ENCODE measurements at places on chromosomes 5 and 9.

GRCh38 chr5:160262151-160263074 lies 33.1 kb downstream of the FABP6 start:
- DNase-seq, result no peak

DNA sequence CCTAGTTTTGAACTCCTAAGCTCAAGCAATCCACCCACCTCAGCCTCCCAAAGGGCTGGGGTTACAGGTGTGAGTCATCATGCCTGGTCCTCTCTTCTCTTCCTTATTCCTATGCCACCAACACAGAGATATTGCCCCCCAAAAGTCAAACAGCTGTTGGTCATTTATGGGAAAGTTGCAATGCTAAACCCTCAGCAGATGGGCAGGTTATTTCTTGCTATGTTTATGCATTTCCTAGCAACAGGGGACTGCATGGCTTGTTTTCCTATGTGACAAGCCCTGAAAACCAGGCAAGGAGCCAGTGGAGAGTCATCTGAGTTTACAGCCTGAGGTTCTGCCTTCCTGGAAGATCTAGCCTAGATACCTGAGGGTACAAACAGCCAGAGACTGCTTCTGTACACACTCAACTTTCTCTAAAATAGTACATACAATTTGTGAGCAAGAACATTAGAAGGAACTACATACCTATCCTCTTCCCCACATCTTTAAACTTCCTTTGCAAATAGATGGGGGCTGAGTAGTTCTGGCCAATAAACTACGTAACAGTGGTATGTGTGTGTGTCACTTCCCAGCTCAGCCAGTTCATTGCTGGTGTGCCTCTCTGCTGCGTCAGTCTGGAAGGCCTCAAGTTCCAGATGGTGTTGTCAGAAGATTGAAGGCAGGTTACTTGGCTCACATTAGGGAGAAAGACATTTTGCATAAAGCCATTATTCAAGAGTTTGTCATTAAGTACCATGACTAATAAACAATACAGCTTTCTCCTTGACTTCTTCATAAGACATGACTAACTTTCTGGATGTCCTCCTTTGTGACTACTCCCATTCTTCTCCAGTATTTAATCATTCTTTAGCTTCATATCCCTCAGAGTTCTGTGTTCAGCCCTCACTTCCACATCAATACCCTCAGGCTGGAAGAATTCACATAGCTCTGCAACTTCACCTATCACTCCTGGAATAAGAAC lies 65.3 kb downstream of the CSNK1A1 start:
- DNase-seq, result no peak

- DNase-seq, result no peak
These were observed 179.9 kb downstream of the ATPSCKMT start for GRCh38 chr5:10069637-10070313.

GRCh38 chr5:14901462-14902051 lies 30.0 kb upstream of the ANKH start:
- no peak for DNase-seq

GRCh38 chr5:101047181-101047580 lies 144.1 kb upstream of the ST8SIA4 start:
- no peak for DNase-seq

GRCh38 chr5:123105864-123106263 lies 16.8 kb downstream of the PRDM6 start:
- no peak for DNase-seq

DNA sequence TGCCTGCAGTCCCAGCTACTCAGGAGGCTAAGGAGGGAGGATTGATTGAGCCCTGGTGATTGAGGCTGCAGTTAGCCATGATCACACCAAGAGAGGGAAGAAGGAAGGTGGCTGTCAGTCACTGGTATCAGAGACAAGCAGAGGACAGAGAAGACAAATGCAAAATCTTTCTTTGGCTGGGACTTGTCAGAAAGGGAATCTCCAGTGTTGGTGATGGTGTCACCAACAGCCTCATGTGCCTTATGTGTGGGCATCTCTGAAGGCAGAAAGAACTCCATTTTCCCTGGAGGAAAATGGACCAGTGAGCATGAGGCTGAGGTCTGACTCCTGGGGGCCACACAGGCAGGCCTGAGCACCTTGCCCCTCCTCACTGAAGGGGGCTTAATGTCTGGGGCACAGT lies 12.1 kb upstream of the RNF183 start:
- DNase-seq, result no peak

DNA sequence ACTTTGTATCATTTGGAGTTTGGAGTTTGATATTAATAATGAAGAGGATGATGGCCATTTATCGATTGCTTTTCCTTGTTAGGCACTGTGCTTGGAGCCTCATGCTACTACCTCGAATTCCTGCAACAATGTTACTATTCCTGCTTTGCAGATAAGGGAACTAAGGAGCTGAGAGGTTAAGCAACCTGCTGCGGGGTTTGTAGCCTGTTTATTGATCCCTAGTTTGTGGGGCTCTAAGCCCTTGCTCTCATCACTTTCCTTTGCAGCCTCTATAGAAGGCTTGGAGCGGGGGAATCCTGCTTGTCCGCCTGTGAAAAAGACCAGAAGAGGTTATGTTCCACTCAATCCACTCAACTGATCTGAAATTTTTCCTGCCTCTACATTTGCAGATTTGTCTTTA lies 15.8 kb downstream of the ARHGEF28 start:
- DNase-seq, result no peak

DNA sequence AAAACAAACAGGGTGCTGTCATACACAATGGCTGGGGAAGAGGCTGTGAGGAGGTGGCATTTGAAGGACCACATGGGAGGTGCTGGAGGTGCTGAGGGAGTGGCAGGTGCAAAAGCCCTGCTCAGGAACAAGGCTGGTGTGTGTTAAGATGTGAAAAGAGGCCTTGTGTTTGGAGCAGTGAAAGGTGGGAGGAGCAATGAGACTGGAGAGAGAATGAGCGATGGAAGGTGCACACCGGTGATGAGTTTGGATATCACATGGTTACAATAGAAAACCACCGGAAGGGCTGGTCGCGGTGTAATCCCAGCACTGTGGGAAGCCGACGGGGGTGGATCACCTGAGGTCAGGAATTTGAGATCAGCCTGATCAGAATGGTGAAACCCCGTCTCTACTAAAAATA lies 9.2 kb upstream of the FIBCD1 start:
- no peak for DNase-seq

DNA sequence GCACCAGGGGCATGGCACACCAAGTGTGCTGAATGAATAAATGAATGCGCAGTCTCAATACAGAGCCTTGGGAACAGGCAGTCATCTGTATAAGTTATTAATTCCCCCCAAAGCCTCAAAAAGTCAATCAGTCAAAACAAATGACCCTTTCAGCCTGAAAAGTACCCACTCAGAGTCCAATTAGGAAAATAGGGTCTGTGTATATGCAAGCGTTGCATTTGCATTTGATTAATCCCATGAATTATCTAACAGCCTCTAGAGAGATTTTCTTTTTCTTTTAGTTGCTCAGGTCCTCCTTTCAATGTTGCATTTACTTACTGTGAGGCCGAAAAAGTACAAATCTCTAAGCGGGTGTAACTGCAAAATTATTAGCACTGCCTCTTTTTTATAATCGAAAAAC lies 23.4 kb downstream of the PTCH1 start:
- DNase-seq, result no peak

GRCh38 chr5:39254671-39255070 lies 35.3 kb upstream of the FYB1 start:
- no peak for DNase-seq

DNA sequence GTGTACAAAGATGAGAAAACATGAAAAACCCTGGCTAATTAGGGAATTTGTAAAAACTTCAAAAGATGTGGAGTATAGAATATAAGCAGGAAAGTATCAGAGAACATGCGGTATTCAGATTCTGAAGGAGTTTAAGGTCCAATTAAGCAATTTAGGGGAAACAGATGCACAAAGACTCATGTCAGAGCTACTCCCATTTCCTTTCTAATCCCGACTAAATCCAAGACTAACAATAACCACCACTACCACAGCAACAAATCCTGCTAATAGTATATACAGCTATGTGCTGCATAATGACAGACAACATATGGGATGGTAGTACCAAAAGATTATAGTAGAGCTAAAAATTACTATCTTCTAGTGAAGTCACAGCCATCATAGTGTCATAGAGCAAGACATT lies 102.1 kb downstream of the LURAP1L start:
- no peak for DNase-seq

DNA sequence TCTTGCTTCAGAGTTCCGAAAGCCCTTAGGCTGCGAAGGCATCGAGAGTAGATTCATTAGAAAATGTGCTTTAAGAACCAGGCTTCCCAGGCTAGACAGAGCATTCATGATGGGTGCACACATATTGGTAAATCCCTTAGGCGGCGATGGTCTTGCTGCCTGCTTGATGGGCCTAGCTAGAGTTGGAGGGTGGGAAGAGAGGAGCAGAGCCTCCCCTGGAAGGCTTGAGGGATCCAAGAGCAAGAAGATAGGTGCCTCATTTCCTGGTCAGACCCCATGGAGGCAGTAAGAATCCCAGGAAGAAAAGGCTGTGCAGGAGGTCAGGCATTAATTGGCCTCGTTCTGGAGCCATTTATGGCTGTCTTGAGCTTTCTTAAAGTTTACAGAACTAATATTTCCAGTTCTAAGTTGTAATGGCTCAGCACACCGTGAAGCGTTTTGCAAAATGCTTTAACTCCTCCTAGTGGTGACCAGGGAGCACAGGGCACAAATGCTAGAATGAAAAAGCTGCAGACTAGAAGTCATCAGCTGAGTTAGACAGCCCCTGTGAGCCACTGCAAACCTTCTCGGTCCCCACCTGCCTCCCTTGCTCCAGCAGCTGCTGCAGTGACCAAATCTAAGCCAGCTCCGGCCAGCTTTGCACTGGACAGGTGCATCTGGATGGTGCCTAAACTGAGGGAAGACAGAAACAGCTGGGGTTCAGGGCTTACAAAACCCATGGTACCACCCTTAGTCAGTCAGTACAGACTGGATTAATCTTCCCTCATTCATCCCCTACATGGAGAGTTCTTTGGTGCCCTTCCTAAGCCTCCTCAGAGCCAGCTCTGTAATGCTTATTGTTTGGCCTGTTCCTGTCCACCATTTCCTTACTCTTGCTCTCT lies 14.7 kb downstream of the SLC45A2 start:
- no peak for DNase-seq

GRCh38 chr9:135355521-135356011 lies 124.0 kb upstream of the PPP1R26 start:
- DNase-seq, result no peak

DNA sequence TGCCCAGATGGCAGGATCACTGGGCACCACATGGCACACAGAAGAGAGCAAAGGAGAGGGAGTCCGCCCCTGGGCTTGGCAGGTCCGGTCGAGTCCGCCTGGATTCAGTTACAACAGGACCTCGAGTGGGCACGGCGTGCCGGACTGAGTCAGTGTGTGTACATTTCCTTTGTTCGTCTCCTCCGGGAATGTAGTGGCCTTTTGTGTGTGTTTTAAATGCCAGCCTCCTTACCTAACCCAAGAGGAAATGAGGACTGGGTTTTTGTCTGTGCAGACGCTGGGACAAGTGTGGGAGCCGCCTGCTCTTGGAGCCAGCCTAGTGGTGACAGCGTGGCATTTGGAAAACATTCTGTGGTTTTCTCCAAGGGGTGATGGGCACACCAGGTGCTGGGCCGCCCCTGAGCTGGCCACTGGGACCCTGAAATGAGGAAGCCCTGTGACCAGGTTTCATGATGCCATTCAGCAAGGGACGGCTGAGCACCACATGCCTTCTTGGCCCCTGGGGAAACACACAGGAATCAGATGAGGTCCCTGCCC lies 9.6 kb downstream of the NEK6 start:
- DNase-seq, result no peak

DNA sequence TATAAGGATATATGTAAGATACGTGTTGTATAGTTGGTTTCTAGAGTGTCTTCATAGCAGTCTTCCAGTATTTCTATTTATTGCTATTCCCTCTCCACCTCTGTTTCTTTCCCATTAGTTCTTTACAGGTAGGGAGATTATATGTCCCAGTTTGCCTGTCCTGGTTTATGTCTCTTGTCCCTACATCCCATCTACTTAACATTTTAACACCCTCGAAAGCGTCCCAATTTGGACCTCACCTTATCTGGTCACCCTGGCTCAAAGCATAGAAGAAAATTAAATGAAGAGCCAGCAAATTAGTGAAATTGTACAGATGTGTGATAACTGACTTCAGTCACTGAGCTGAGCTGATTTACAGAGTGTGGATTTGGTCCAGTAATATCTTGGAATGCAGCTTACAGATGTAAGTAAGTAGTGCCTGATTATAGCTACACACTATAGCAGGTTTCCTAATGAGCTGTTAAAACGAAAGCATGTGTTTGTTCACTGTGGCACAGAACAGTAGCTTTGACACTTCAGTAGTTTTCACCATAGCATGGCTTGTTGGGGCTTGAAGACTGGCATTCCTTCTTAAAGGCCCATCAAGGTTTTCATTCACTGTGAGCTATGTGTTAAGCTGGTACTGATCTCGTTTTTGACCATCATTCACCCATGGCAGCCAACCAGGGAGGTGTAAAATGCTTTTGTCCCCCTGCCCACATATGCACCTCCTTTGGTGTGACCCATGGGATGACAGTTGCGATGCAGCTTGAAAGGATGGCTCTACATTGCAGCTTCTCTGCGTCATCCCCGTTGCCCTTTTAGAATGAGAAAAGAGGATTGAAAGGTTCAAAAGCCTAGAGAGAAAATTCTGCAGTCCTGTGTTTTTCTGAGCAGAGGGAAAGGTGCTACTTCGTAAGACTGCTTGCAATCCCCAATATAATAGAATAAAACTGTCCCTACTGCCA lies 192.1 kb upstream of the DMRT1 start:
- no peak for DNase-seq
